ENCODE measurements at places on chromosomes 7 and 10. TPM values are rescaled to one million over a fixed set of nuclear protein-coding genes. Genes with fewer than 3 reads are reported as not detected.

DNA sequence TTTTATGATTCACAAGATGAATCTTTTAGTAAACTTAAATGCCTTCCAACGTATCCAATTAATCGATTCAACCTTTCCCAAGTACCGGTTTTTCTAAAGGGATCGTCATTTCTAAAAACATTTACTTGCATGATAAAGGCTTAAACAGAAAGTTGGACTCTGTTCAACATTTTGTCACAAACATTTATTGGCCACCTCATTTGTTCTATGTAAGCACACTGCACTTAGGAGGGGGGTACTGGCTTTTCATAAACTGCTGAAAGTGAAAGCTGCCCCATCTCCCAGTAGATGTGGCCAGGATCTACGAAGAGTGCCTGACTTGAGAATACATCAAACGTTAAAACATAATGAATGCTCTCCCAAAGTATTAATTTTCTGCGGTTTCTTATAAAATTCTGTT lies 37.3 kb upstream of the LAMB4 start:
- no peaks in the 10 kb centered on the region for H3K4me1 ChIP-seq
- H3K27ac ChIP-seq: no peak overlapping the region
- H3K4me3 ChIP-seq: no peak overlapping the region
- no peak for DNase-seq
- no peaks in the 10 kb centered on the region for H3K36me3 ChIP-seq

DNA sequence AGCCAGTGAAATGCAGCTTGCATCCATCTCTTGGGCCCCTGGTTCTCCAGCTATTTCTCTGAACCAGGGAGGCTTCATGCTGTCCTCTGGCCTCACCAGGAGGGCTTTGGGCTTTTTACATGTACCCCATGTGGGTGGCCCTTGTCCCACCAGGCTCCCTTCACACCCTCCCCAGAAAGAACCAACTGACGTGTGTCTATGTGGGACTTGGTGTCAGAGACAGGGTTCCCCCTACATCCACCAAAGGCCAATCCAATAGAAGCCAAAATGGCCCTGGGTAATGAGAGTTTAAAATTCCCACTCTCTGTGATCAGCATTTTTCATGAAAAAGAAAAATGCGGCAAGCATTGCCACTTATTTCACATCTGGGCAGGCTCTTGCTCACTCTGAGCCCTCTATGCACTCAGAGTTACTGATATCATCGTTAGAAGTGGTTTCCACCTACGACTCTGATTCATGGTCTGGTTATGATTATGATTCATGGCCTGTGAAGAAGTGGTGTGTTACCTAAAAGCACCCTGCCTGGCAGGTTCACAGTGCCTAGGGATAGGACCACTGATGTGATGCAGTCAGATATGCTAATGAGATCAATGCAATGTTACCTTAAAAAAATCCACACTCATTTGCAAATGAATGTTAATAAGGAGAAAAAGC lies 133.5 kb downstream of the BUB3 start:
- no peaks in the 10 kb centered on the region for H3K36me3 ChIP-seq
- H3K27me3 ChIP-seq: no peaks in the 10 kb centered on the region
- no peak for DNase-seq

DNA sequence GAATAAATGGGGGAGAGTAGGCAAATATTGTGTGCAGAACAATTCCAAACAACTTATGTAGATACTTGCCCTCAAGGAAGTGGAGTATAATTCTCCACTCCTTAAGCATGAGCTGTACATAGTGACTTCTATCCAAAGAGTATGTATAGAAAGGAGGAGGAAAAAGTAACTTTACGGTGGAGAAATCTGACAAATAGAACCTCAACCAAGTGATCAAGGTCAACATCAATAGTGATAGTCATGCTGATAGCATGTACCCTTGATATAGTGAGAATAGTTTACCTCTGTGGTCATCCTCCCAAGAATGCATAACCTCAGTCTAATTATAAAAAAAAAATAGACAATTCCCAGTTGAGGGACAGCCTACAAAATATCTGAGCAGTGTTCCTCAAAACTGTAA lies 89.1 kb upstream of the NANOS1 start:
- DNase-seq: no peak
- no peaks in the 10 kb centered on the region for H3K36me3 ChIP-seq
- no peaks in the 10 kb centered on the region for H3K4me1 ChIP-seq
- no peak overlapping the region for H3K27ac ChIP-seq
- no peaks in the 10 kb centered on the region for H3K27me3 ChIP-seq
- no peak overlapping the region for H3K4me3 ChIP-seq

The KEL gene
- total RNA-seq: not detected

The TUBAL3 gene
- total RNA-seq: not detected
